ENCODE measurements at places on chromosomes 2 and 18. TPM values are rescaled to one million over a fixed set of nuclear protein-coding genes. Genes with fewer than 3 reads are reported as not detected.

STPG4 gene
- total RNA-seq = not detected

SERTAD2 gene
- 23.1 TPM for total RNA-seq

C2orf92 gene
- total RNA-seq = 9.2 TPM

NEUROD1 gene
- not detected for total RNA-seq

DSEL gene
- total RNA-seq = 6.3 TPM

DSG1 gene
- total RNA-seq = 0.13 TPM

C2orf80 gene
- not detected for total RNA-seq

CCDC85A gene
- total RNA-seq = 1.5 TPM

TMEM198 gene
- total RNA-seq = 6.0 TPM

ASB18 gene
- total RNA-seq = not detected

- no peak for DNase-seq
Measured at GRCh38 chr2:119772128-119772527, 12.4 kb downstream of the PTPN4 start.

DNA sequence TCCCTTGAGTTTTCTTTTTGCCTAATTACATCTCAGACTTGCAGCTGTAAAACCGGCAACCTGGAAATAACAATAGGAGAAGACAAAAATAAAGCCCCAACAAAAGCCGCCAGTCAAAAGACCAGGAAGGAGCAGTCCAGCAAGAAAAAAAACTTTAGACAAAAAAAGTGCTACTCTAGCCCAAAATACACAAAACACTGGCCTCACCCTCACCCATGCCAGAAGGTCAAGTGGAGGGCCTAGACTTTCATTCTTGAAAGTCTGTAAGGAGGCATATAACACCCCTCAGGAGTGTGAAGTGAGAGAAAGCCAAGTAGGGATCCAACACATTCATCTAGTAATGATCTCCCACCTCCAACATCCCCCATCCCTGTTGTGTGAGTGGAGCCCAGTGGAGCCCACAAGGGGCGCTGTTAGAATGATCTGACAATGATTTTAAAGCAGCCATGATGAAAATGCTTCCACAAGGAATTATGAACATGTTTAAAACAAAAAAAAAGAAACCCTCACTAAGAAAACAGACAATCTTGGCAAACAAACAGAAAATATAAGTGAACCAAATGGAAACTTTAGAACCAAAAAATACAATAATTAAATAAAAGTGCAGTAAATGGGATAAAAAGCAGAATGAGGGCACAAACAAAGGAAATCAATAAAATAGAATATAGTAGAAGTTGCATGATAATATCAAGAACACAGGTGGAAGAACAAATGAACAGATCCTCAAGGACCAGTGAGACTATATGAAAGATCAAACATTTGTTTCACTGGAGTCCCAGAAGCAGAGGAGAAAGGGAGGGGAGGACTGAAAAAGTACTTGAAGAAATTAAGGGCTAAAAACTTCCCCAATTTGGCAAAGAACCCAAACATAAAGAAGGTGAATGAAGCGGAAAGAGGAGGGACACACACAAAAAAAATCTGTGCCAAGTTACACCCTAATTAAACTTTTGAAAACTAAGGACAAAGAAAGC is 23.9 kb downstream of the SESTD1 start:
- DNase-seq = no peak

DNA sequence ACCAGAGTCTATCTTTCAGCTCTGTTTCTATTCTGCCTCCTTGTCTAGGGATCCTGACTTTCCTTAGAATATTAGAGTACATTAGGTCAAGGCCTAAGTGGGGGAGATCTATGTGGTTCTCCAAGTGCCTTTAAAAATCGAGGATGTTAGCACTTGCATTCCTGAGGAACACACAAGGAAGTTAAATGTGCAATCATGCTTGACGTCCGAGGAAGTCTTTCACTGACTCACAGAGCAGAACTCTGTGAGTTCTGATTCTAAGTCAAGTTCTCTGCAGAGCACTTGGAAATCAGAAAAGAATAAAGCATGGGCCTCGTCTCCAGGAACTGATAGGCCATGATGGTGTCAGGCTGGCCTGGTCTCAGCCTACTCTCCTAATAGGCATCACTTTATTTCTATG is 17.2 kb downstream of the FHOD3 start:
- no peak for DNase-seq

GRCh38 chr2:177554365-177554764 is 161.8 kb downstream of the AGPS start:
- DNase-seq = no peak

DNA sequence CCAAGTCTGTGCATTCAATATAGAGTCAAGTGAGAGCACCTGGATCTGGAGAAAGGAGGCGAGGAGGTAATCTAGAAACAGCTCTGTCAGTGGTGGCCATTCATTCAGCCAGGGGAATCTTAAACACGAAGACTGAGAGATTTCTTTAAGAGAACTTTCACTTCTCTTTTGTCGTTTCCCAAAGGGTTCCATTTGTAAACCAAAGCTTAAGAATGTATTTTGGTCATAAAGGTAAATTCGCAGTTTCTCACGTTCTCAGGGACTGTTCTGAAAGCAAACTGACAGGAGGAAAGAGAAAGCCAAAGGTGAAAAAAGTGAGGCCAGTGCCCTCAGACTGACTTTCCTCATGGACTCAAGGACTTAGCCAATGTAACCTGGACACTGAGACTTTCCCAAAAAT is 513.5 kb downstream of the CMPK2 start:
- DNase-seq = no peak

- DNase-seq = no peak
Measured at GRCh38 chr2:128598862-128599441, 280.3 kb upstream of the HS6ST1 start.

- no peak for DNase-seq
Measured at GRCh38 chr2:200966770-200967169, 3.3 kb upstream of the ORC2 start.

- no peak for DNase-seq
Measured at GRCh38 chr2:176577054-176577453, 307.8 kb downstream of the MTX2 start.

- DNase-seq = peak; percentile 77
Measured at GRCh38 chr2:185738679-185739472, at the start of gene FSIP2. Gene FSIP2 (plus strand): TSS chr2:185738804. CDS start chr2:185738895, 91 bp downstream.

GRCh38 chr18:39841482-39842365 is 2113.3 kb upstream of the PIK3C3 start:
- peak; percentile 67 for DNase-seq

GRCh38 chr2:73285159-73285739 is 971 bp upstream of the FBXO41 start:
- no peak for DNase-seq

DNA sequence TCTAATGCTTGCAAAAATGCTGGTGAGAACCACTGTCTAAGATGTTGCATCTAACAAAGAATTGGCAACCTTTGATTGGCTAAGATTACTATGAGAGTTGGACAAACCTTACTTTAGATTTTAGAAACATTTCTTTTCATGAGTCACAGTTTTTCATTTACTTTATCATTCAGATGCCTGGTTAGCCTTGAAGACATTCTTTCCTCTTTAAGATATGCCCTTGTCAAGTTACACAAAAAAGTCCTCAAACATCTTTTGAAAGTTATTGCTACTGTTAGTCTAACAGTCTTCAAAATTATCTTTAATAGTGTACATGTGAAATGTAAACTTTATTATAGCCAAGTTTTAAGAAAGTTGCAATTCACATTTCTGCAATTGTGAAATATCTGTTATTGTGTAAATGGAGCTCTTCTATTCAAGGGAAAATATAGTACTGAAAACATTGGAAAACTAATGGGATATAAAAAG is 276.3 kb downstream of the RND3 start:
- DNase-seq = no peak

GRCh38 chr2:219446101-219446504 is 11.5 kb downstream of the SPEG start:
- DNase-seq = no peak

GRCh38 chr2:143802871-143803650 is 673.8 kb downstream of the ARHGAP15 start:
- no peak for DNase-seq

DNA sequence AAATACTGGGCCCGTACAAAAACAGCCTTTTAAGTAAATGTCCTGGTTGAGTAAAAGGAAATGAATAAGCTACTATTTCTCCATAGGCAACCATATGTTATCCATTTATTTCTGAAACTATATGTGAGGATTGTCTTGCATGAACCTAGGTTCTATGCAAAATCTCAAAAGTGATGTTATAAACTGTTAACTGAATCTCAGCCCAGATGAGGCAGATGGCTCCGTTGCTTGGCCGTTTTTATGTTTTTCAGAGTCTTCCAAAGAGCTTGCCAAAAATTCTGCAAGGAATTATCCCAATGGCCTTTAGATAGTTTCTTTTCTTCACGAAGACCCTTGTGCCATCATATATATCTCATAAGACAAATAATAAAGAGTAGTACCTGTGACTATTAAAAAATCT is 1669.5 kb upstream of the DDX18 start:
- no peak for DNase-seq

DNA sequence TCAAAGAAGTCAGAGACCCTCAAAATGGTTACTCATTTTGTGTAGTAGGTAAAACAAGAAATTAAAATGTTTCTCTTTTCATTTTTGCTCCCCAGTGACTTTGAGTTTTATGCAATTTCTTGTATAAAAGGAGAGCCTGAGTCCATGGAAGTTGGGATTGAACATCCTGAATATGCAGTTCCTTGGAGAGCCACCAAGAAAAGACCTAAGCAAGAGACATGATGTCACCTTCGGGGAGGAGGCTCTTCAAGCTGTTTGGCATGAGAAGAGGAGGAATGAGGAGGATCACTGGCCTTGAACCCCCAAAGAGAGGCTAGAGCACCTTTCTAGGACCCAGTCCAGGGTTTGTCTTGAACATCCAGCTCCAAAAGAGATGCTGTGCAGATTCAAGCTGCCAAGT is 83.5 kb upstream of the STPG4 start:
- no peak for DNase-seq

DNA sequence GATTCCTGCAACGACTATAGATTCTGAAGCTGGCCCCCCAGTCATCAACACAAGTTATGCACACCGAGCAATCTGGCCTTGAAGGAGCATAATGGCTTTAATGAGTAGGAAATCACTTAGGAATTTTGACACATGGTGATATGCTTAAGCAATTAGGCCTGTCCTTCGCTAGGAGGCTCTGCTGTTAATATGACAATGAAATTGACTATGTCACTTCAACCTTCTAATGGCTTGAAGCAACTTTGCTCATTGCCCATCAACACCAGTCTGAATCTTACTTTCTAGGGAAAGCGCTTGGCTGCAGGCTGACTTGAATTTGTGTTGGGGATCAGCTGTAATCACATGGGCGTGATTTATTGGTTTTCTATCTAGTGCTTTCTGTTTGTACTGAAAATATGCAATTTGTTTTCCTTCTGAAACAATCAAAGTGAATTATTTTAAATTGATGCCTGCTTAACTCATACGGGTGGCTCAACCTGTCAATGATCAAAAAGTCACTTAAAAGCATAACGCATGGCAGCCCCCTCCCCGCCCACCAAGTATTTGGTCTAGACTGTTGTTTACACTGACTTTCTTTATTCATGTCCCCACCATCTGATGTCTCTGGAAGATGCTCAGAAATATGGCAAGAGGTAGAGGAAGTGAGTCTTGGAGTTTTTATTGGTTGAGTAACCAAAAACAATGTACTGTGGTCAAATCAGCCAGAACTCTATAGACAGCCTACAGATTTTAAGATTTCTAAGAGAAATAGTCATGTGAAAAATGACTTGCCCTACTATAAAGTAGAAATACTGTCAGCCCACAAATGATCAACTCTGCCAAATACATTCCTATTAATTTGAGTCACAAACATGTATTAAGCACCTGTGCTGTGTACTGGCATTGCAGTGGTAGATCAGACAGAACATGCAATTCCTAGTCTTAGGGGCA is 344.9 kb downstream of the RBM43 start:
- no peak for DNase-seq

- DNase-seq = no peak
Measured at GRCh38 chr2:218981881-218982585, 3.0 kb downstream of the FEV start.

DNA sequence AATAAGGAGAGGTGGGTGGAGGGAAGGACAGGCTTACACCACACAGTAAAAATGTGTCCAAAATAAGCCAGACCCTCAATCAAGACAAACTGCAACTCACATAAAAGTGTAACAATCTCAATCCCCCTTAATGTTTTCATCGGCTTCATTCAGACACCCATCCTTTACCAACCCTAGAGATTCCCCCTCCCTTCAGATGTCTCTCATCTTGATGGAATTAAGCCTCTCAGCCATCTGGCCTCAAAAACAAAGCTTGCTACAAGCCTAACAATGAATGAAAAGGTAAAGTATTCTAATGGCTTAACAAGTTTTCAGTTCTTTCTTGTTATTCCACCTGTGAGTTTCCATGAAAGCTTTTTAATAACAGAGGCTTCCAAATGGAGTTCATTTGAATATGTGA is 5.2 kb downstream of the RTTN start:
- no peak for DNase-seq

GRCh38 chr2:233213975-233214374 is 37.5 kb upstream of the ATG16L1 start:
- DNase-seq = no peak

- DNase-seq = no peak
Measured at GRCh38 chr2:232748038-232748437, 28.3 kb downstream of the KCNJ13 start.

GRCh38 chr18:76446321-76447257 is 48.5 kb downstream of the ZNF516 start:
- DNase-seq = peak; percentile 36

- DNase-seq = no peak
Measured at GRCh38 chr2:40511661-40512213, 59.8 kb upstream of the SLC8A1 start.

DNA sequence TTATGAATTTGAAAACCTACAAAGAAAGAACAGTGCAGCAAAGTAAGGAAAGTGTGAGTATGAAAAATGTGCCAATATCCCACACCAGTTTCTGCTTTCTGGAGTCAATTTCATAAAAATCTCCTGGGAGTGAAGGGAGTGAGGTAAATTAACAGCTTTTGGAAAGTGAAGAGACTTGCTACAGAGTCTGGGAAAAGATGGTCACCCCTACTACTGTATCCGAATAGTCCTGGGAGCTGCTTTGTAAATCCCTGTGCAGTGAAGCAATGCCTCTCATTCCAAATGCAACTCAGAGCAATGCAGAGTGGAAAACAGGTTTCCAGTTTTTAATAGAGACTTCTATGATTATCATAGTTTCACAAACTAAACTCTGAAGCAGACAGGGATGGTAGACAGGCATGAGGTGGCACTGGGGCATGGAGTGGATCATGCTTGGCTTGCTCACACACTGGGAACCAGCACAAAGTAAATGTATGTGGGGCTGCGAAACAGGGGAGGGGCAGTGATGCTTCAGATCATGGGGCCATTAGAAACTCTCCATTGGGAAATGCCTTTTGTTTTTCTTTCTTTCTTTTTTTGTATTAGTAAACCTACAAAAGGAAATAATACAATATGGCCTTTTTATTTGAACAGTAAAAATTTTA is 10.6 kb downstream of the COL5A2 start:
- no peak for DNase-seq

- no peak for DNase-seq
Measured at GRCh38 chr2:226845386-226846116, 9.7 kb downstream of the RHBDD1 start.

DNA sequence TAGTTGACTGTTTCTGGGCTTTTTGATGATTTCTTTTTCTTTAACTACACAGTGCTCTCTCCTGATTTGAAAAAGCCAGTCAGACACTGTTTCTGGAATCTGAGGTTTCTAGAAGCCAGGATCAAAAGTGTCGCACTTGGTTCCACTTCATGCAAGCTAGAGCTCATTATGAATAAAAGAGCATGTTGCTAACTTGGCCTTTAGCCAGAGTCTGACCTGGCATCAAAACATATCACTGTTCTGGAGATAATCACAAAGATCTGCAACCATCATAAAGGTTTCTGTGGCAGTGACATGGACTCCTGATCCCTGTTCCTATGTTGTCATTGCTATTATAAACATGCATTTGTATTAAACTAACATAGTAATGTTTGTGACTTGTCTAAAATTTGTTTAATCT is 76.1 kb upstream of the MAPRE2 start:
- DNase-seq = no peak
